ENCODE measurements at places on chromosomes 1 and 21.

DNA sequence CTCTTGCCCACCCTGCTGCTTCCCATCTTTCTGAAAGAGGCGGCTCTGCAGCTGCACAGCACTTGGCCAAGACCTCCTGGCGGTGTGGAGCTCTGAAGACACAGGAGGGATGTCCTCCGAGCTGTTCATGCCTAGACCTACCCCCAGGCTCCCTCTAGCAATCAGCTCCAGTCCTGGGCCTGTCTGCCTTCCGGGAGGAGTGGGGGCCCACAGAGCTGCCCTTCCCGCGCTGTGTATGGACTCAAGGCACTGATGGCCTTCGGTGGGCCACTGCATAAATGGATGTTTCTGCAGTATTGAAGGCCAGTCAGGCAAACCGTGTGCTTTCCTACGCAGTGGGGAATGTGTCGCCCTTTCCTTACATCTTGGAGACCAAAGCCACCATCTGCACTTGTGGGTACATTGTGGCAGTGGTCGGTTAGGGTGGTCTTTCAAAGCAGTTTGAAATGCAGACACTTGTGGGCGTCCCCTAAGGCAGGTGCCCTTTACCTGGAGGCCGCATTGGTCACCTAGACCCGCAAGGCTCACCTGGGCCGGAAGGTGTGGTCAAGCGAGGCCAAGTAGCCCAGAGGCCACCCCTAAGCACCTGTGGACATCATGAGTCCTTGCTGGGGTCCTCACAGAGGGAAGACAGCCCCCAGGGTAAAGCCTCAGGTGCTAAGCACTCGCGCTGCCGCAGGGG, 912 bp upstream of the PKNOX1 start:
- no peaks in the 10 kb centered on the region for H3K4me1 ChIP-seq
- peak; percentile 30 for DNase-seq
- peak overlapping the region; percentile 79 for H3K4me3 ChIP-seq
- H3K27me3 ChIP-seq: no peaks in the 10 kb centered on the region
- peak overlapping the region; percentile 98 for H3K27ac ChIP-seq

DNA sequence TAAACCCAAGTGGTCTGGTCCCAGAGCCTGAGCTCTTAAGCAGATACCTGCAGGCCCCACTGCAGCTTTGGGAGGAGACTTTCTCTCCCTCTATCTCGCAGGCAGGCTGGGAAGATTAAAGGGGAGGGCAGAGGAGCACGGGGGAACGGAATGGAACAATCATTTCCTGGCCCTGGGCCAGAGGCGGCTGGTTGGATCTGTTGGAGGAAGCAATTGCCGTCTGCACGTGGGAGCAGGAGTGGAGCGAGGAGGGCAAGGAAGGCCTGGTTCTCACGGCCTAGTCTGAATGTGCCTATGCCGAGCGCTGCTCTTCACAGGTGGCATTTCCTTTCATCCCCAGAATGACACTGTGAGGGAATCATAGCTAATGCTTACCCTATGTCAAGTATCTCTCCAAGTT, 23.7 kb downstream of the NKAIN1 start:
- no peak overlapping the region for H3K4me3 ChIP-seq
- no peaks in the 10 kb centered on the region for H3K27me3 ChIP-seq
- DNase-seq: peak; percentile 37
- H3K4me1 ChIP-seq: no peaks in the 10 kb centered on the region
- no peaks in the 10 kb centered on the region for H3K36me3 ChIP-seq

- DNase-seq: no peak
- H3K27ac ChIP-seq: no peak overlapping the region
- H3K4me3 ChIP-seq: no peak overlapping the region
- no peaks in the 10 kb centered on the region for H3K27me3 ChIP-seq
- H3K36me3 ChIP-seq: no peaks in the 10 kb centered on the region
These were observed 248.2 kb upstream of the TPTE start for GRCh38 chr21:10273196-10273595.

GRCh38 chr1:3865606-3866160, 8.4 kb downstream of the DFFB start:
- no peaks in the 10 kb centered on the region for H3K4me1 ChIP-seq
- no peaks in the 10 kb centered on the region for H3K36me3 ChIP-seq
- H3K27me3 ChIP-seq: no peaks in the 10 kb centered on the region
- H3K4me3 ChIP-seq: no peak overlapping the region

- no peak for DNase-seq
- no peaks in the 10 kb centered on the region for H3K4me1 ChIP-seq
- no peaks in the 10 kb centered on the region for H3K27me3 ChIP-seq
- H3K27ac ChIP-seq: no peak overlapping the region
- H3K4me3 ChIP-seq: no peak overlapping the region
These were observed 22.8 kb downstream of the RNF223 start for GRCh38 chr1:1051127-1051810.
